ENCODE measurements at places on chromosomes 11 and 22.

GRCh38 chr11:100876815-100877520 is 189.9 kb downstream of the ARHGAP42 start:
- DNase-seq, result no peak

DNA sequence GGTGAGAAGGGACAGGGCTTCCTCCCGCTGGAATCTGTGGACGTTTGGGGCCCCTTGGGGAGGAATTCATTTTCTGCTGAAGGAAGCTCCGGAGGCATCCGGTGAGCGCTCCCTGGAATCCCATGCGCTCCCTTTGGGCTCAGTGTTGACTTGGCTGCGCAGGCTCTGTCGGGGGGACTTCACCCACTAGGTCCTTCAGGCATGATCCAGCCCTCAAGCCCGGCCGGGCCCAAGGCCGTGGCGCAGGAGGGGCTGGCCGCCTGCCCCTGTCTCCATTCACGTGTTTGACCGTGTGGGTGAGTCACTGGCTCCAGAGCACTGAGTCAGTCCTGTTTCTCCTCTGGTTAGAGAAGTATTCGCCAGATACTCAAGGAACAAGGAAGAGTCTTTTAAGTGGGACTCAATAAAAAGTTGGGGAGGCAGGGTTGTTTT is 1.4 kb downstream of the CTTN start:
- no peak for DNase-seq

DNA sequence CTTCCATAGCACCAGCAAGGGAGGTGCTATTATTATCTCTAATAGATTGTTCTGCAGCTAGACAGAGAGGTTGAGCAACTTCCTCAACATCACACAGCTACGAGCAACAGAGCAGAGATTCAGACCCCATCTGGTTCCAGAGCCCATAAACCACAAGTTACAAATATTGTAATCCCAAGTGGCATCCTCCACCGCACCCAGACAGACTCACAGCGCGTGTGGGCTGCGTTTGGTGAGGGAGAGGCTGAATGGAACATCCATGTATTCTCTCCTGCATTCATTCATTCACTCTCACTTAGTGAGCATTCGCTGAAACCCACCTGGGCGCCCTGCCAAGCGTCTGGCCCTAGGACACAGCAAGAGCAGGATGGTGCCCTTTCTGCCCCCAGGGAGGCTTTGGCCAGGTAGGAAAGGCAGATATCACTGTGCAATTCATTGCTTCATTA is 33.5 kb downstream of the LIF start:
- no peak for DNase-seq

GRCh38 chr11:99634581-99634980 is 613.8 kb downstream of the CNTN5 start:
- no peak for DNase-seq

- no peak for DNase-seq
Observed at GRCh38 chr11:6620636-6621035, 1.4 kb upstream of the TPP1 start.

DNA sequence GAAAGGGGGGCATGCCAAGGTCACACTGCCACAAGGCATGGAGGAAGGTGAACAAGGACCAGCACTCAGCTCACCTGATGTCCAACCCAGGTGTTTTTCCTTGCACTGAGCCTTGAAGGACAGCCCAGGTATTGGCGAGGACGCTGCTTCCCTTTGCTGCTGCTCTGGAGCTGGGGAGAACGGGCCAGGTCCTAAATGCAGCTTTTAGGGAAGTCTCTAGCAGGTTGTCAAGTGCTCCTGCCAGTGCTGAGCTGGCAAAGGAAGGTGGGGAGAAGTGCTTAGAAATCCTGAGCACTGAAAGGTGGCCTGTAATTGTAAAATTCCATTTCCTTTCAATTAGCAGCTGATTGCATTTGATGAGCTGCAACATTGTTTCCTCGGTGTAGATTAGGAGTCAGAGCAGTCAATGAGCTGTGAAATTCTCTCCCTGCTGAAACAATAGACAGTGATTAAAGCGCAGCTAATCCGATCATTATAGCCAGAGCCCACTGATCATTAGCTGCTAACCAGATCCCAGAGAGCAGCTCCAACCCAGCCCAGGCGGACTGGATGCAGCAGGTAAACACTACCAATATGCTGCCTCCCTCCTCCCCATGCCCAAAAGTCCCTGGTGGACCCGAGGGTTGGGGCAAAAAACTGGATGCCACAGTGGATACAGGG is 507.6 kb downstream of the INSC start:
- no peak for DNase-seq

GRCh38 chr22:38941488-38941987 is 15.9 kb upstream of the APOBEC3A start:
- no peak for DNase-seq

- no peak for DNase-seq
Observed at GRCh38 chr22:42001121-42001520, 2.5 kb downstream of the WBP2NL start.

DNA sequence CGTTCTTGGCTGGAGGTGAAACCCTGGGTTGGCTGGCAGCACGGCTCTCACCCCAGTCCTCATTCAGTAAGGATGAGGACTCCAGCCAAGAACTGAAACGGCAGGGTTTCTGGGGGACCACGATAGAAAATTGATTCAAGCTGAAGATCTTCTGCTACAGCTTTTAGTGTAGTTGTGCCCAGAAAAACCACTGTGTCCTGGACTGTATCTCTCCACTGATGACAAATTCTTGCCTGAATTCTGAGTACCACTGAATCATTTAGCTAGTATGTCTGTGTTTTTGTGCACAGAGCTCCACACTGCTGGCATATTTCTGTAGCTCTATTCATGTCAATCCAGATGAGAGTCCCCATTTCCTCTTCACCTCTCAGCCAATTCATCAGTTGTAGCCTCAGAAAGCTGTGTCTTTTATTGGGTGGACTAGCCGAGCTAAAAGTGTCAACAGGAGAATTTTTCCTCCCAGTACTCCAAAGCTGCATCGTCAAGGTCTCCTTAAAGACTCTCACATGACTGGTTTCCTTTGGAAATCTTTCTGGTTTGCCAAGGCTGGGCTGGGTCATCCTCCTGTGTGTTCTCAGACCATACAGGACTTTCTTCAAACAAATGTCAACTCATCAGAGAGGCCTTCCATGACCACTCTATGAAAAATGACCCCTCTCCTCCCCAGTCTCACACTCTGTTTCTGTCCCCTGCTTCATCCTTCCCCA is 144.6 kb downstream of the LDLRAD3 start:
- DNase-seq, result no peak

Measured in stimulated activated CD4-positive, alpha-beta T cell treated with anti-CD3 and anti-CD28 coated beads, TNF-alpha, amount 100 ng/mL, for 4 hours (primary cell).